ENCODE measurements at places on chromosomes 3 and 15. TPM values are rescaled to one million over a fixed set of nuclear protein-coding genes. Genes with fewer than 3 reads are reported as not detected.

GHRL gene
- total RNA-seq: not detected

GOLGA8R gene
- 5.5 TPM for total RNA-seq

DNA sequence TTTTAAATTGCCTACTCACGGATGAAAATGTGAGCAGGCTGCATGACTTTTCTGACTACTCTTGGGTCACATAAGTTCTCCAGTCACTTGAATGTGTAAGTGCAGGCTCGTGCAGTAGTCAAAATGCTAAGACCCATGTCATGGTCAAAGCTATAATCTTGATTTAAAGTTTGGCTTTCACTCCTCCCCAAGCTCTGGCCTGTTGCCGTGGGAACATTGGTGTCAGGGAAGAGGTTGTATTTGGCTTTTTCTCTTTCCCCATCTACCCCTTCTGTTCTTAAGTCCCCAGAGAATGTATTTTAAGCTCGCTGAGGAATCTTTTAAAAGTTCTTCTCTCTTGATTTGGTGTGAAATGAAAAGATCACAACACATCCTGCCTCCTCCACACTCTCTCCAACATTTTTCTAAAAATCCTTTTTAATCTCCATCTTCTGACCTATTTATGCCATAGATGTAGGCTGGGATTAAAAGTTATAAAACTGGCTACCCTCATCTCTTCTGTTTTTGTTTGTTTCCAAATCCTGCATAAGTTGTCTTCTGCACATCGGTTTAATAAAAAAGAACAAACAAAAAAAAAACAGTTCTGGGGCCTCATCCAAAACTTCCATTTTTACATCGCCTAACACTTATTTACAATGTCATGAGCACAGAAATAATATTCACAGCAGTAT is 61.4 kb upstream of the ADAMTSL3 start:
- no peak for DNase-seq

DNA sequence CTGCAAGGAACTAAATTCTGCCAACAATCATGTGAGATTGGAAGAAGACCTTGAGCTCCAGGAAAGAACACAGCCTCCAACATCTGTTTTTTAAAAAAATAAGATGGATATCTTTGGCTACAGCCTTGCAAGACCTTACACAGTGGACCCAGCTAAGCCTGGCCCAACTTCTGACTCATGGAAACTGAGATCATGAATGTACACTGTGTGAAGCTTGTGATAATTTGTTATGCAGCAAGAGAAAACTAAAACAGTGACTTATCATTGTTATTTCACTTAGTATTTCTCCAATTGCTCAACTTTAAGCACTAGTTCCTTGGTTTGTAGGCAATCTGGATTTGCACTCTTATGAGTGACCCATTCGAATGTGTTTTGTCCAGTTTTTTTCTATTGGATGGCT is 29.3 kb downstream of the SHQ1 start:
- no peak for DNase-seq

RPP25 gene
- 5.6 TPM for total RNA-seq

All from spinal cord (tissue), 10 donors.